Camera-type eye (tissue), 1 donor: ENCODE measurements at places on chromosomes 7 and 10. TPM values are rescaled to one million over a fixed set of nuclear protein-coding genes. Genes with fewer than 3 reads are reported as not detected.

The GBX1 gene
- total RNA-seq, result not detected

The NMT2 gene
- total RNA-seq, result 35.6 TPM

The FOXP2 gene
- total RNA-seq, result 109 TPM

The SPDYE9 gene
- not detected for total RNA-seq

The CABCOCO1 gene
- 2.5 TPM for total RNA-seq

The CHAT gene
- total RNA-seq, result 1.8 TPM

The PITRM1 gene
- total RNA-seq, result 93.4 TPM

The CPA2 gene
- total RNA-seq, result not detected

The GLRX3 gene
- total RNA-seq, result 50.9 TPM

The PIP gene
- total RNA-seq, result not detected

The MEPCE gene
- 27.2 TPM for total RNA-seq

The MET gene
- total RNA-seq, result 43.3 TPM

The PON1 gene
- total RNA-seq, result not detected
